ENCODE measurements at places on chromosomes 16 and 17.

GRCh38 chr16:29891525-29892457, 7.6 kb downstream of the SEZ6L2 start:
- DNase-seq, result no peak

- peak; percentile 5 for DNase-seq
These were observed 28.3 kb upstream of the CDC42EP4 start for GRCh38 chr17:73340093-73340596.

GRCh38 chr17:34167354-34167753, 87.7 kb upstream of the CCL2 start:
- DNase-seq, result no peak

GRCh38 chr17:17298108-17298507, 5.1 kb upstream of the NT5M start:
- DNase-seq, result no peak

GRCh38 chr17:55144518-55144917, 120.2 kb upstream of the HLF start:
- no peak for DNase-seq

DNA sequence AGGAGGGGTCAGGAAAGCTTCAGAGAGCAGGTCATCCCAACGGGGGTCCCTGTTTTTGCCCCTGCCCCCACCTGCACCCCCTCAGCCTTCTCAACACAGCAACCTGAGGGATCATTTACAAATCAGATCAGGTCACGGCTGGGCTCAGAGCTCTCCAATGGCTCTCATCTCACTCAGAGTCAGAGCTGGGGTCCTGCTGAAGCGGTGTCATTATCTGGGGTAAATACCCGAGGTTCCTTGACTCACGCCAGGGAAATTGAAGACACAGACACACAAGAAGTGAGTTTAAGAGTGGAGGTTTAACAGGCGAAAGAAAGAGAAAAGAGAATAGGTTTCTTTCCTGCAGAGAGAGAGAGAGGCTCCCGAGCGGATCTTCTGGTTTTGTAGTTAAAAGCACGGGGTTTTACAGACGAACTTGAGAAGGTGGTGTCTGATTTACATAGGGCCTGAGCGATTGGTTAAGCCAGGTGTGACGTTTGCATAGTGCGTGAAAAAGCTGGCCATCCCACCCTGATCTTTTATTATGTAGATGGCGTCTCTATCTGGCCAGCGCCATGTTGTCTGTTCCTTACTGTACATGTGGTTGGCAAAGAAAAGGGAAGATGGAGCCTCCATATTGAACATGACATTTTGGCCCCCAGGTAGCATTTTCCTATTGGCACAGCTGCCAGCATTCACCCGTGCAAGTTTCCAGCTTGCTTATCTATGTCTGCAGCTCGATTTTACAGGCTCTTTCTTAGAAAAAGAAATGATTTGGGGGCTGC, 51.4 kb downstream of the WSB1 start:
- no peak for DNase-seq

DNA sequence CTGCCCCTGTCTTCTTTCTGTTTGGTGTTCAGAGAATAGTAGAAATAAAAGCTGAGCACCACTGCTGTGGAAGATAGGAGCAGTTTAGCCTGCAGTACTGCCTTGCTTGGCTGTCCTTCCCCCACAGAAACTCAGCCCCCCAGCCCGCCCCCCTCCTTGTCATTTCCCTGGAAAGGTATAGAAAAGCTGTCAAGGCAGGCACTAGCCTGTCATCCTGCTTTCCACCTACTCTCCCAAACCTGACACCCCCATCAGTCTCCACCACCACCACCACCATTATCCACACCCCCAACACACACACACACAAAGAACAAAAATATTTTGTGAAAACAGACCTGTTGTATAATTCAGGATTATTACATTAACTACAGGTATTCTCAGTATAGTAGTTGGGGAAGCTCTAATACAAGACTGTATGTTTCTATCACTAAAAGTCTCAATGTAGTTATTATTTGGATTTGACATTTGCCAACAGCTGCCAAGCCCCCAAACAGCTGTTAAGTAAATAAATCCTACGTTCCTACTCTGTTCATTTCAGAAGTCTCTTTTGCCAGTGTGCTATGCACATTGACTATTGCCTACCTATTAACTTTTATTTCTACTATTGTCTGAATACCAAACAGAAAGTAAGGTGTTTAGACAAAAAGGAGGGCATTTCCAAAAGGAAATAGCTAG, 128.8 kb downstream of the CYB561 start:
- no peak for DNase-seq

GRCh38 chr17:66492080-66492479, 189.7 kb downstream of the PRKCA start:
- DNase-seq, result no peak

- no peak for DNase-seq
These were observed 356.1 kb upstream of the ZFHX3 start for GRCh38 chr16:73404001-73404400.

GRCh38 chr16:66952430-66953110, 8.5 kb upstream of the CES3 start:
- no peak for DNase-seq

- no peak for DNase-seq
These were observed 4.6 kb upstream of the TEDC2 start for GRCh38 chr16:2455081-2455845.

- no peak for DNase-seq
These were observed 3.4 kb upstream of the THUMPD1 start for GRCh38 chr16:20744922-20745440.

All from CD4-positive, alpha-beta T cell treated with Interleukin-4 for 4 hours (primary cell).